ENCODE measurements at places on chromosomes 6 and 20.

DNA sequence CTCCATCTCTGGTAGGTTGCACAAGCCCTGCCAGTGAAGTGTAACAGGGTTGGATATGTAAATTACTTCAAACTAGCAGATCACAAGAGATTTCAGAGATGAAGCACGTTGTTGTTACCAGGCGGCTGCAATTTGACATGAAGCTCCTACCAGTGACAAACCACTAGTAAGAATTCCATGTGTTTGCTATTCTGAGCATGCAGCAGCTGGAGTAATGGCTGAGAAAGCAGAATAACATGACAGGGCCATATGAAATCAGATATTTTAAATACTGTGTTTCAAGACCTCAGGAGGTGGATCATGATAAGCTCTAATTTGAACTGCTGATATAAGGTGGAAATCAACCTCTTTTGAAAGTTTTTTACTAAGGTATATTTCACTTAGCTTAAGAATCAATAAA lies 11.4 kb downstream of the RIN2 start:
- no peak for DNase-seq

DNA sequence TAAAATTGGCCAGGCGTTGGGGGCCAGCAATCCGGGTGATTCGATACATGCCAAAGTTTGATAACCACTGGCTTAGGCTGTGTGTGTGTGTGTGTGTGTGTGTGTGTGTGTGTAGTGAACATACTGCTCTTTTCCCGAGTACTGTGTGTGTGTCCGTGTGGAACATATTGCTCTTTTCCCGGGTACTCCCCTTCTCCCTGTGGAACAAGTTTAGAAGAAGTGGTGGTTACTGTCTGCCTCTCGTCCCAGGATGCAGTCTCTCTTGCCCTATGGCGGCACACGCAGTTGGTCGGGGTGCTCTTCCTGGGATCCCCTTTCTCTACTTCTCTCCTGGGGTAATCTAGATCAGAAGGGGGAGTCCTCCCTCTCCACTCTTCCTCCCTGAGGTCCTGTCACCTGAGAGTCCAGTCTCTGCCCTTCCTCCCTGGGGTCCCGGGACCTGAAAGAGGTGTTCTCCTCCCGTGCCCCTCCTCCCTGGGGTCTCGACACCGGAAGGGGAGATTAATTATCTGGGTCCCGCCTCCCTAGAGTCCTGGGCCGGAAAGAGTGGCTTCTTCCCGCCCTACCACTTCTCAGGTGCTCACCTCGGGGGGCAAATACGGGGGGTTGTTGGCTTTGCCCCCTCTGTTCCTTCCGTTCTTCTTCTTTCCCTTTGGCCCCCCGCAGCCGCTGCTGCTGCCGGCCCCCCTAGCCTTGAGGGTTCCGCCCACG lies 516 bp downstream of the GTPBP2 start:
- DNase-seq, result peak; percentile 73

DNA sequence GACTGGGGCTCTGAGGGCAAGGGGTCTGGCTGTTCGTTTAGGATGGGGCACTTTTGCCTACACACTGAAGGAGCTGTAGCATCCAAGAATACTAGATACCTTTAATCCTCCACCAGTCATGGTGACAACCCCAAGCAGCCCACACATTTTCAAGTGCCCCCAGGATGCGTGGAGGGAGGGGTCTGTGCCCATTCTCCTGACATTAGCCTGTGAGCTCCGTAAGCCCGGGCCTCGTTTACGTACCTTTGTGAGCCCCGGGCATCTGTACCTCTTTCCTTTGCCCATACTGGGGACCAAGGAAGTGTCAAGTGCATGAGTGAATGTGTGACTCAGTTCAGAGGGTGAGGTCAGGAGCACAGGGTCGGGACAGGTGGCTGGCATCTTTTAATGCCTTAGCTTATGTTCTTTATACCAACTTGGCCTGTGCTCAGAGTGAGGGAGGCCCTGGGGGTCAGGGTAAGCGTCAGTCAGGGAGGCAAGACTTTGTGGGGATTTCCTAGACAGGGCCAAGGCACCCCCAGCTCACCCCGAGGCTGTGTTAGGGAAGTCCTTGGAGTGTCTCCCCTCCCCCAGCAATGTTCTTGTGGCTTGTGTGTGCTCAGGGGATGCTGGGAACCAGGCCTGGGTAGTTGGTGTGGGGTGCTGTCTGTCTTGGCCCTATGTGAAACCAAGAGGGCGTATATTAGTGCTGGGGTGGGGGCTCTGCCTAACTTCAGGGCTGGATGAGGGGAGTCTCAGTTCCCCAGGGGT lies 12.9 kb downstream of the VEGFA start:
- DNase-seq, result no peak

DNA sequence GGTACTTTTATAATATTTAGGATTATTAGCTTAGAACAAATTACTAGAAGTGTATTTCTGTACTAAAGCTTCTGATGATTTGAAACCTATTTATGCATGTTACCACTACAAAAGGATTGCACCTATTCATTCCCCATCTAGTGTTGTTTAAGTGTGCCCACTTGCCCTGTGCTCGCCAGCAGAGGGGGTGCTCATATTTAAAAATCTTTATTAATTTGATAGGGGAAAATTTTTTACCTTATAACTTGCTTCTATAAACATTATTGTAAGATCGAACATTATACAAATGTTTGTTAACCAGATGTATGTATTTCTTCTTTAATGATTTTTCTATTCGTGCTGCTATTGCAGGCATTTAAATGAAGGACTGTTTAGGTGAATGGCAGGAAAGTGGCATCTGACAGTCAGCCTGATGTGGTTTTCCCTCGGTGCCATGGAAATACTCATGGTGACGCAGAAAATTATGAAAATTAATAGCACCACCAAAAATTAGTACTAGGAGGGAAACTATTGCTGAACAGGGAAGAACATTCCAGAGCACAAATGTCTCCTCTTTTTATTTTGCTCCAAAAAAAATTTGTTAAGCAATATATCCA lies 44.1 kb upstream of the FNDC1 start:
- DNase-seq, result no peak

DNA sequence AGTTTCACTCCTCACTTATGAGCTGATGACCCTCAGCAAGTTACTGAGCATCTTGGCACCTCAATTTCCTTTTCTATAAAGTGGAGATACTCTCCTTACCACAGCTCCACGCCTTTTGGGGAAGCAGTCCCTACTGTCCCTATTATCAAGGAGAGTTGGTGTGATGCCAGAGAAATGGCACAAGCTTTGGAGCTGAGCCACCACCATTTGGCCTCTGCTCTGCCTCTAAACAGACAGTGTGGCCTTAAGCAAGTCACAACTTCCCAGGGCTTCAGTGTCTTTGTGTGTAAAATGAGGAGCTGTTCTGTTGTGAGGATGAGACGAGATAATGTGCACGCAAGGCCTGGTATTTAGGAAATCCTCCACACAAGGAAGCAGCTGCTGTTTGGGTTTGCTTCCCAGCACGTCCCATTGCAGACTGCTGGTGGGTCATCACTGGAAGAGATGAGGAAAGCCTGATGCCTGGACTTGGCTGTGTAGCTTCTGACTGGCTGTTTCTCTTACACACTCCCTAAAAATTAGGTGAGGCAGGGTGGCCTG lies 18.5 kb downstream of the NSFL1C start:
- no peak for DNase-seq

DNA sequence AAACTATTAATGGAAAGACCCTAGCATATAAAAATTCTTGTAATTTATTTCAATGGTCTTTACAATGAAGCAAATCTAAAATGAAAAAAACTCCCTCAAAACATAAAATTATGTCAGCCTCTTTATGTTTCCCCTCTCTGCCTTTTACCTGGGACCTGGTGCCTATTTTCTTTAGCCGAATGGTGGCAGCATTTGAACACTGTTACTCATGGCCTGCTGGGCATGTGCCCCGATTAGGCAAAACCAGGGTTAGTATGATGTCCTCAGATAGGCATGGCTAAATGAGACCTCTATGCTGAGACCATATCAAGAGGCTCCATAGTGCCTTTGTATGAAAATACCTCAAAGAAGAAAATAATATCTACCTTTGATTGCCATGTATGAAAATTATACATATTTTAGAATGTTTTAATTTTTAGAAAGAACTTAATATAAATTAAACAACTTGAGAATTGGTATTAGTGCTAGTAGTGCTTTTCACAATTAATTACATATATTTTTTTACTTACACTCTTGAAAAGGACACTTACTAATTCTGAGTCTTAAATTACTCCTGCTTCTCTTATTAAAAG lies 22.5 kb upstream of the C6orf58 start:
- DNase-seq, result no peak

- no peak for DNase-seq
These were observed 828.6 kb upstream of the CITED2 start for GRCh38 chr6:140202964-140203515.

DNA sequence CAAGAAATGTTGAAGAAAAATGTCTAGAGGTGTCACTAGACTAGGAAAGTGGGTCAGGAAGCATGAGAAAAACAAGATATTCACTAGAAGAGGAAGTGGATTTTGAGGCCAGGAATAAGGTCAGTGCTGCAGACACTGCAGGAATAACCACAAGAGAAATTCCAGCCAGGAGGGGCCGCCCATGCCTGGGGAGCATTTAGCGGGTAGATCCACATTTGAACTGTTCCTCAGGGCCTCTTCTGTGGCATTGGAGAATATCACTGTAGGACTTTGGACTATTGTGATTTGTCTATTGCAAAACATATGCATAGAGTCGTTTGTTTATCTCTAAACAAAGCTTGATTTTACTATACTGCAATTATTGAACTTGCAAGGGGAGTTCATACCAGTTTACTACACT lies 49.6 kb upstream of the CCDC28A start:
- no peak for DNase-seq

DNA sequence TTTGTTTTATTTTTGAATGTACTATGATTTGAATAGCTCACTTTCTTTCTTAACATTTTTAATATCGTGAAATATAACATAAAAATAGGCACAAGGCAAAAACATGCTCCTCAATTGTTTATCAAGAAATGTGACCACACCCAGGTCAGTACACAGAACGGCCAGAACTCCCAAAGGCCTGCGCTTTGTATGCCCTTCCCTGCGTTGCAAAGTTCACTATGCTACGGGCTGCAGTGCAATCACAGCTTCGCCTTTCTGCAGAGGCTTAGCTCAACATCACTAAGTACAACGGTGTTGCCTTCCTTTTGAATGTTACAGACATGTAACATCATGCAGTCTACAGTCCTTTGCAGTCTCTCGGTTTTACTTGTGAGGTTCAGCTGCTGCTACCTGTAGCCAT lies 333.4 kb downstream of the THBS2 start:
- no peak for DNase-seq

DNA sequence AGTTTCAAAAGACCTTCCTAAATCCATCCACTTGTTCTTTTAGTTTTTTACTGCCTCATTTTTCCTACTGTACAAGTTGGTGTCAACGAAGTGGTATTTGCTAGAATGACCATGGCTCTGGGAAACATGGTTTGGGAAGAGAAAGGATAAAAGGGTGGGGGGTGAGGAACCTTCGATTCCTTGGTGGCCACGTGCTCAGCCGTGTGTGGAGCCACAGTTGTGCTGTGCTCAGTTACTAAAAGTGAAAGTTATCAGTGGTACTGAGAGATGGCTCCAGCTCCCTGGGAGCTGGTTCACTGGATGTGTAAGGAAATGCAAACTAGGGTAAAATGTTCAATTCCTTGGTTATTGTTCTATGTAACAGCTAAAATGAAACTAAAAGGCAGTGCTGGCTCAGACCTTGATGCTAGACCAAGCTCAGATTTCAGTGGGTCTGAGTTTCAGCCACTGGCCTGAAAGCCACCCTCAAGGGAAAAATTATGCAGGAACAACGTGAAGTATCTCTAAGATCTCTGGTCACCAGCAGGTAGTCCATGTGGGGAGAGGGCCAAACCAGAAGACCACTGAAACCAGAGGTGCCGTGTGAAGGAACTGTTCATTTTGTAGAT lies 7.4 kb upstream of the SLC22A2 start:
- no peak for DNase-seq

GRCh38 chr6:18260448-18261106 lies 3.8 kb downstream of the DEK start:
- peak; percentile 56 for DNase-seq

DNA sequence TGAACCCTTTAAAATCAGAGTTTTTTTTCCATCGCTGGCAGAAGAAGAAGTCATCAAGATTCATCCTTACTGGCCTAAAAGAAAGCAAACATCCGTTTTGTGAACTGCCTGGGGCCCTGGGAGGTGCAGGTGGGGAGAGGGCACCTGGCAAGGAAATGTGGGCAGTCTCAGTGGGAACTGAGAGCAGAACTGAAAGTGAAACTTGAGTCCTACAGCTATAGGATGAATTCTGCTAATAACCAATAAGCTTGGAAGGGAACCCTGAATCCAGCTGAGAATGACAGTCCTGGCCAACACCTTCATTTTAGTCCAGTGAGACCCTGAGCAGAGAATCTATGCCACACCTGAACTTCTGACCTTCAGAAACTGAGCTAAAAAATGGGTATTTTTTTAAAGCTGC lies 130.1 kb upstream of the ASCC3 start:
- DNase-seq, result no peak

- peak; percentile 63 for DNase-seq
These were observed 592 bp upstream of the CDYL start for GRCh38 chr6:4775494-4776130.
